ENCODE measurements at places on chromosomes 3 and 15.

DNA sequence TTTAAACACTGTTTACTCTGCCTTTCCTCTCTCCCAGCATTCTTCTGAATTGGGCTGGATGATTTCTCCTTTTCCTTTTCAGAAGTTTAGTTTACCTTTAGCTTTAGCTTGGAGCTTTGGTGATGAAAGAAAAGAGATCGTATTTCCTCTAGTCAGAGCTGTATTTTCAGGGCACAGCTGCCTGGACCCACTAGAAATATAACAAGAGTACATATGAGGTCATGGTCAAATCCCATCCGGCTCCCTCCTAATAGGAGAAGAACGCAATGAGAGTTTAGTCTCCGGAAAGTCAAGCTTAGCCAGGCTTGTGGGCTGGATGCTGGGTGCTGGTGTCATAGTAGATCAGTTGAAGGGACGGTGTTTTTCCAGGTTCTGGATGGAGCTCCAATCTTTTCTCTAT is 177.1 kb upstream of the PFN2 start:
- no peak for DNase-seq

- no peak for DNase-seq
These were observed 28.7 kb upstream of the ATP2B2 start for GRCh38 chr3:10534066-10534465.

GRCh38 chr3:59121346-59122144 is 71.7 kb upstream of the CFAP20DC start:
- DNase-seq = no peak

- DNase-seq = no peak
These were observed 667.1 kb upstream of the ADAMTS9 start for GRCh38 chr3:65354880-65355279.

- no peak for DNase-seq
These were observed 401.5 kb upstream of the GOLIM4 start for GRCh38 chr3:168497183-168497582.

All from stimulated activated CD4-positive, alpha-beta T cell treated with anti-CD3 and anti-CD28 coated beads, Interleukin-4, amount 100 ng/mL, for 24 hours (primary cell).